ENCODE measurements at places on chromosomes 7 and 10.
A peak's percentile ranks its signal among the peaks of the same experiment; 100 is the strongest.

DNA sequence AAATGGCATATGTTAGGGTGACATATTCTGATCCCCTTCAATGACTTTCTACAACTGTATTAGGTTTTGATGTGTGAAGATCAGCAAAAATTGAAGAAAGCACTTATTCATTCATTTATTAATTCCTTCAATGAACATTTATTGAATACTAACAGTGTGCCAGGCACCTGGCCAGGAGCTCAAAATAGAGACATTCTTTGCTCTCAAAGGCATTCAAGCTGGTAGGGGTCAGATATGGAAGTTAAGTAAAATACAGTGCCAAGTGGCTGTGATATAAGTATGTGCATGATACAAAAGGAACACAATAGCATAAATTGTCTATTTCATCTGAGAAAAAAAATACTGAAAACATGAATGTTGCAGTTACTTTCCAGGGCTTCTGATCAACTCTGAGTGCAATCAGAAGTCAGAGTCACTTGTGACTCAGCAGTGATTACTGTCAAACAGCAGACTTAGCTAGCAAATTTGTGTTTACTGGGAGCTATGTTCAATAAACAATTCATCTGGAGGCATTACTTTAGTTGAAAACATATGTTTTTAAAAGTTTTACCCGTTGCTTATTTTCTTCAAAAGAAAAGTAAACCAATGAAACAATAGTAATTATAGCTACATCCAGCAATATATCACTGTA is 60.4 kb upstream of the CACNB2 start:
- DNase-seq = no peak

GRCh38 chr7:98624846-98625420 is 7.8 kb downstream of the NPTX2 start:
- DNase-seq = no peak

GRCh38 chr10:117610321-117610720 is 67.8 kb downstream of the EMX2 start:
- no peak for DNase-seq

- no peak for DNase-seq
Observed at GRCh38 chr7:91295576-91295975, 31.3 kb downstream of the FZD1 start.

GRCh38 chr10:58064714-58065528 is 202.8 kb downstream of the IPMK start:
- no peak for DNase-seq

DNA sequence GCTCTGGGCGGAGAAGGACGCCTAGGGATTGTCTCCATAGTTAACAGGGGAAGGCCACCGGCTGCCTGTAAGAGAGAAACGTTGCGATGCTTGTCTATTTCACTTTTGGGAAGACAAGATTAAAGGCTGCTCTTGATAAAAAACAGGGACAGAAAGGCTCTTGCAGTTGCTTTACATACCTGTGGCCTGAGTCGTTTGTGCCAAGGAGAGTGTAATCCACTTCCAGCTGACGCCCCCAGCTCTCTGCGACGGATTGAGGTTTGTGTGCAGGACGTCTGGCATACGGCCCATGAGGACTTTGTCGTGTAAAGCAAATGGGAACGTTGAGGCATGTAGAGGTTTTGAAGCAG is 1.1 kb downstream of the MAP3K8 start:
- peak; percentile 21 for DNase-seq

- DNase-seq = no peak
Observed at GRCh38 chr7:28112012-28112411, 68.6 kb downstream of the JAZF1 start.

GRCh38 chr10:20481054-20481453 is 416.1 kb downstream of the NEBL start:
- no peak for DNase-seq

- DNase-seq = no peak
Observed at GRCh38 chr7:29950480-29950879, 39.1 kb downstream of the SCRN1 start.

- no peak for DNase-seq
Observed at GRCh38 chr10:69179089-69179742, 818 bp upstream of the SUPV3L1 start.

Measured in GM04503 (cell line).